Breast epithelium (tissue), 4 donors: ENCODE measurements at places on chromosomes 16 and 17. TPM values are rescaled to one million over a fixed set of nuclear protein-coding genes. Genes with fewer than 3 reads are reported as not detected.

DNA sequence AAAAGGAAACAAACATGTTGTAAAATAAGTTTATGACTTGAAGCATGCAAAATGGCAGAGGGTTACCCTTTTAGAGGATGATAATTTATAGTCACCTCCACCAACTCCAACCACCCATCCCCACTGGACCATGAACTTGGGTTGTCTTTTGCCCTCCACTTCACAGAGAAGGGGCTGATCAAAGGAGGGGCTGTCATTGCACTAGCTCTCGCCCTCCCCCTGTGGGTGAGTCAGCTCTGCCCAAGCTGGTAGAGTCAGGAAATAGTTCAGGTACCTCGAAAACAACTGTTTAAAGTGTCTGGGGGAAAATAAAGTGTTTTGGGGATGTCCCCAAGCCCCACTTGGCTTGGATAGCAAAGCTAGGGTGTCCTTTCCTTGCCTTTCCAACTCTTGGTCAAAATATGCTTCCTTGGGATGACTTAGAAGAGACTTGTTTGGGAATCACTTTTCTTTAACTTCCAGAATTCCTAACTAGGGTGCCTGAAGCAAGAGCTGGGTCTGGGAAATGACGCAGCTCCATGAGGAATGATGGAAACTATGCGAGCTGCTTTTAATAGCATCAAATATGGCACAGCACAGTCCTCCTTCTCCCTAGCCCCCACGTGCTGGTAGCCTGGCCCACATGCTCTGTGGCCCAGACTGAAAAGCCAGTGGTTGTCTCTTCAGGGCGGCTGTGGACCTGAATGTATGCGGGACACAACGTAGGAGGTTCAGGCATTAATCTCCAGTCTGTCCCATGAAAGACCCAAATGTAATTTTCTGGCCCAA lies 40.7 kb downstream of the TBX4 start:
- no peak for DNase-seq

- DNase-seq, result no peak
These were observed 33.3 kb downstream of the RPH3AL start for GRCh38 chr17:319266-319665.

The TK1 gene
- 2.6 TPM for total RNA-seq

The CCT6B gene
- total RNA-seq, result 4.8 TPM

The CLEC19A gene
- total RNA-seq, result 0.29 TPM
